ENCODE measurements at places on chromosomes 6 and 20.

GRCh38 chr6:128899341-128900050, 16.6 kb downstream of the LAMA2 start:
- DNase-seq: no peak

DNA sequence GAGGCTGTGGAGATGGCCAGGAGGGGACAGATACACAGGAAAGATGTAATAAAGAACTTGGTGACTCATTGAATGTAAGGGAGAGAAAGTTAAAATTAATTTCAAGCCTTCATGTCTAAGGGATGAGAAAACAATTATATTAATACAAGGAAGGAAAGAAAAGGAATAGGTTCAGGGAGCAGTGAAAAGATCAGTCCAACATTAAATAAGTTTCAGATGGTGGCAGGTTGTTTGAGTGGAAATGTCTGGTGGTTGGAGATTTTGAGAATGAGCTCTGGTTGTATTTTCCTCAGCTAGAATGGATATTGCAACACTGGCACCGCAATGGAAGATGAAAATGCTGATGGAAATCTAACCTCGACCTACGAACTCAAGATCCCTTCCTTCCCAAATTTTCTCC, 304.3 kb downstream of the COL12A1 start:
- no peak for DNase-seq

DNA sequence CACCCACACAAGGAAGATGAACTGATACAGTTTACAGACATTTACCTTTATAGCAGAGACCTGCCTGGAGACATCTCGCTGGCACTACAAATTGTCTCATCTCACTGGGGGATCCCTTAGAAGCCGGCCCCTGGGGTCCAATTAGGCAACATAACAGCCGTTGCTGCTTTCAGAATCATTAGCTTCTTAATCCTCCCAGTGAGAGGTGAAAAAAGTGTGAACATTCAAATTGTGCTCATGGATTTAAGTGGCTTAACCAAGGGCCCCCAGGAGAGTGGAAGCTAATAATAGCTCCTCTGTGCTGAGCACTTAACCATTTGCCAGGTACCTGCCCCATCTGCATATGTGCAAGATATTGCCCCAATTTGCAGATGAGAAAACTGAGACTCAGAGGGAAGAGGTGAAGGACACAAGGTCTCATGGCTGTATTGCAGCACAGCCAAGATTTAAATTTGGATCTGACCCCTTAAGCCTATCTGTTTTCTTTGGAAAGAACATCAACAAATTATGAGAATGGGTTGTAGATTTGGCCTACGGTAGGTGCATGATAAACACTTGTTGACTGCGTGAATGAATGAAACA, 101.0 kb downstream of the EYA2 start:
- DNase-seq: no peak

DNA sequence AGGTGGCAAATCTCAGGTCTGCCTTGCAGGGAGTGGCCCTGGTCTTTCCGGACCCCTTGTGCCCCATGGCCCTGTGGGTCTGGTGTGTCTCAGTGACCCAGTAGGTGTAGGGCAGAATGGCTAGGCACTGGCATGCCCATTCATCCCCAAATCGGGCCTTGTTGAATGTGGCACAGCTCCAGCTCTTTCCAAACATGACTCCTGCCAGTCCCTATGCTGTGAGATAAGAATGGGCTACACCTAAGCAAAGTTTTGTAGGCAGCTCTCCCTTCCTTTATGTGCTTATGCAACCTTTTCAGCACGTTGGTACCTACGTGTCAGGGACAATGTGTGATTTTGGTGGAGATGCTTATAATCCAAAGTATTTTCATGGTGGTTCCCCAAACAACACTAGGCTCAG, 33.9 kb downstream of the FOXO3 start:
- no peak for DNase-seq

DNA sequence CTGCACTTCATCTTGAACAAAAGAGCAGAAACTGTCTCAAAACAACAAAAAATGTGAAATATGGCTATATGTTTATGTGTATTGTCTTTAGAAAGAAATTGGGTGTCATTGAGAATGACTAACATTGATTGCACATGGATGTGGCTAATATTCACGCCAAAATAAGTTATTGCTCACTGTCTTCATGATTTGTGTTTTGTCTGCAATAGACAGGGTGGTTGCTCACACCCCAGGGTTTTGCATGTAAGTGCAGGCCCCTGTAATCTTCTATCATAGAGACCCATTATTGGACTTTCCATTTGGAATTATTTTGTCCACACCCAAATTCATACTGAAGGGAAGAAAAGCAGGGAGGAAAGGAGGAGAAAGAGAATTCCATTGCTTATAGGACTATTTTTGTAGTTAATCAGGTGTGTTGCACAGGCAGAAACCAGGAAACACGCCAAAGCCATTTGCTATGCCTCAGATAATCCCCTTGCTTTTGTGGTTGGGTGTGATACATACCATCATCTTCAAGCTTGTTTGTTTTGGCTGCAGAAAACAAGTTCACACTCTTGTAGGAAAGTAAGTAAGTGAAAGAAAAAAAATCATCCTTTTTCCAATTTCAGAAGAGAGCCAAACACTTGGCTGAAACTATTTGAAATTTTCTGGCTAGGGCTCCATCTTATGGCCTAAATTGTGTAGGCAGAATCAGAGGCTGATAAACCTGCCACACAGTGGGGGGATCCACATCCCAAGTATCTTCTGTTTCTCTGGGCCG, 214.1 kb downstream of the COL12A1 start:
- no peak for DNase-seq

DNA sequence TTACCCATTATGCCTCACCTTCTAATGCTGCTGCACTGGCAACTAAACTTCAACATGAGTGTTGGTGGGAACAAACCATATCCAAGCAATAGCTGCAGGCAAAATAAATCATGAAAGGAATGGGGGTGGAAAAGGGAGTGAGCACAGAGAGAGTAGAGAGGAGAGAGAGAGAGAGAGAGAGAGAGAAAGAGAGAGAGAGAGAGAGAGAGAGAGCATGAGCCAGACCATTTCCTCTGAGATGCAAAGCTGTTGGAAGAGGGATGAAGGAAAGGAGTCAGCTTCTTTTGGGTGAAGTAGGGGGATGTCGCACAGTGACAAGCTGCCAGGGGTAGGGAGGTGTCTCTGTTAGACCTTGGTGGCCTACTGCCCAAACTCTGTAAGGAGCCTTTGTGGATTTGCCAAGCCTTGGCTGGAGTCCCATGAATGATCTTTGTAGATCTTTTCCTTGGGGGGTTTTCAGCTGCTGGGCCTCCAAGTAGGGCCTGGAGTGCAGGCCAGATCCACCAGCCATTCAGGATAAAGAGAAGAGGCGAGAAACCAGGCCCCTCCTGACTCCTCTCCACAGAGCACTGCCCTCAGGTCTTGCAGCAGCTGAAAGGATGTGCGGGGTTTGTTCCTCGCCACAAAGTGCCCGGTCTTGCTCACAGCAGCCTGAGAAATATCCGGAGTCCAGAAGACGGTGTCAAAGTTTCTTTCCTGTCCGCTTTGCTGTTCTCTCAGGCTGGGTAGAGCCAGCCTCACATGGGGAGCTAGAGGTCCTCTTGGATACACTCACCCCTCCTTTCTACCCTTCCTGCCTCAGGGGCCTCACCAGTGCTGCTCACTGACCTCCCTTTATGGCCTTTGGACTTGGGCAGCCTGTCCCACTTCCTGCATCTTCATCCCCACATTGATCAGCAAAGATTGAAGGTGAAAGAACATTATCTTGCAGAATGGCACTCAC, 17.8 kb downstream of the BTBD3 start:
- no peak for DNase-seq

- no peak for DNase-seq
Measured at GRCh38 chr6:157637941-157638662, 184.9 kb upstream of the SNX9 start.

DNA sequence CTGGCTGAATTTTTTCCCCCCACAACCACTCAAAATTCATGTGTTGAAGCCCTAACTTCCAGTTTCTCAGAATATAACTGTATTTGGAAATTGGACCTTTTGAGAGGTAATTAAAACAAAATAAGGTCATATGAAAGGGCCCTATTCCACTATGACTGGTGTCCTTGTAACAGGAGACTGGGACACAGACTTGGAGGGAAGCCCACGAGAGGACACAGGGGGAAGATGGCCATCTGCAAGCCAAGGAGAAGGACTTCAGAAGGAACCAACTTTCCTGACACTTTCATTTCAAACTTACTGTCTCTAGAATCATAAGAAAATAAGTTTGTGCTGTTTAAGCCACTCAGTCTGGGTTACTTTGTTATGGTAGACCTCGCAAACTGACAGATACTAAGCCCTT, 134.6 kb downstream of the ATXN1 start:
- no peak for DNase-seq

Data from activated CD4-positive, alpha-beta T cell treated with anti-CD3 and anti-CD28 coated beads, Interleukin-10, Interleukin-2, amounts not matched to agents 100 ng/mL and 50 ng/mL, durations not matched to agents 16 hours and 8 hours (primary cell).